KG1 (cell line): ENCODE measurements at places on chromosomes 12 and 14.
A peak's percentile ranks its signal among the peaks of the same experiment; 100 is the strongest.

DNA sequence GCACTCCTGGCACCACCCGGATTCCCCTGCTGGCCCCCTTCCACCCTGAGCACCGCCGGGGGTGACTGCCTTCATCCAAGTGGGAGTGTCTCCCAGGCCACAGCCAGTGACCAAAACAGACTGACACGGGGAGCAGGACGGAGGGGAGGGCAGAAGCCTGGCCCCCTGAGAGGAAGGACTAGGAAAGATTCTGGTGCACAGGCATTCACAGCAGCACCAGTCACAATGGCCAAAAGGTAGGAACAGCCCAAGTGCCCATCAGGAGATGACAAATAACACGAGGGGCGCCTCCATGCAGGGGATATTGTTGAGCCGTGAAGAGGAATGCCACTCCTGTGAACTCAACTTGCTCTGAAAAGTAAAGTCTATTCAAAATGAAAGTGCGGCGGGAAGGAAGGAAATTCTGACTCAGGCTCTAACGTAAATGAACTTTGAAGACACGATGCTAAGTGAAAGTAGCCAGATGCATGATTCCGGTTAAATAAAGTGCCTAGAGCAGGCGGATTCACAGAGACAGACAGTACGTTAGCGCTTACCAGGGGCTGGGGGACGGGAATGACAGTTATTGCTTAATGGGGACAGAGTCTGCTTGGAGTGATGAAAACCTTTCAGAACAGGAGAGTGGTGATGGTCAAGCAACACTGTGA, 146.1 kb upstream of the NCOR2 start:
- DNase-seq = peak; percentile 7

DNA sequence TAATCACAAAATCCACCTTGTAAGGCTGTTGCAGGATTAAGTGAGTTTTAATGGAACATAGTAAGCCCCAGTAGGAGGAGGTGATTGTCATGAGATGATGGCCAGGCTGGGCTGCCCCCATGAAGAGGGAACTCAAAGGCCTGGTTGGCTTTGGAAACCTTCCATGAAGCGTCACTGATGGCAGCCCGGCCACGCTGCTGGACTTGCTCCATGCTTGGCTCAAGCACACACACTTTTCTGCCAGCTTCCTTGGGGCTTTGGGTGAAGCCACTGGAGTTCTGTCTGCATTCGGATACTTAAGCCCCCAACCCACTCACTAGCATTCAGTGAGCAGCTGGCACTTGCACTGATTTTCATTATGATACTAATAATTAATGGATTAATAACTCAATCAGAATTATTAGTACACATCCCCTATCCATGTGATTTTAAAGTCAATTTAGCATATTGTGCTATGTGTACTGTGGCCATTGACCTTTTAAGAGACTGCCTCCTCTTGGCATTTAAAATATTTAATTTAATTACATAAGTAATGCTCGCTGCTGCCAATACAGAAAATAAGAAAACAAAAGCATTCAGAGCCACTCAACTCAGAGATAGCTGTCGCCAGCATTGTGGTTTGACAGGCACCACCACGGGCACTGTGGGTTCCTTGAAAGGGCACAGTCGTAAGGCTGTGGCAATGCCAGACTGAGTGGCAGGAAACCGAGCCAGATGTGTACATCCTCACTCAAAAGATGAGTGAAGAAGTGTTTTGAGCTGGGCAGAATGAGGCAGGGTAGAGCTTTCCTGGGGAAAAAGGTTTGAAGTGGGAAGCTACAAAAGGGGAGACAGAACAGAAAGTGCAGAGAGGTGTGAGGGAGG, 15.9 kb downstream of the KRT85 start:
- no peak for DNase-seq

DNA sequence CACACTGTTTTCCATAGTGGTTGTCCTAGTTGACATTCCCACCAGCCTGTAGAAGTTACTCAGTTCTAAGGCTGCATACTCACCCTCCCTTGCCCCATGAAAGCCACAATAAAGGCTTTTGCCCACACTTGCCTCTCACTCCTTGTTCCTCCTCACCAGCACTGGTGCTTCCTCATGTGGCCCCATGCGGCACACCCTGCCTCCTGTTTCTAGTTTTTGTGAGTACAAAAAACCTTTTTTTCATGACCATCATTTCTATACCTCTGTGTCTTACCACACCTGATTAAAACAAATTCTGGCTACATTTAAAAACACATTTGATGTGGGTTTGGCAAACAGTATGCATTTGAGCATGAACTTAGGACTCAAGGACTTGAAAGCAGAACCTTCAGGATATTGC, 40.7 kb upstream of the RIN3 start:
- no peak for DNase-seq

GRCh38 chr12:58906917-58907316, 13.4 kb downstream of the LRIG3 start:
- DNase-seq = no peak

- no peak for DNase-seq
Measured at GRCh38 chr12:32891526-32891925, 5.1 kb downstream of the PKP2 start.

- DNase-seq = no peak
Measured at GRCh38 chr12:26135571-26135970, 10.7 kb upstream of the BHLHE41 start.

DNA sequence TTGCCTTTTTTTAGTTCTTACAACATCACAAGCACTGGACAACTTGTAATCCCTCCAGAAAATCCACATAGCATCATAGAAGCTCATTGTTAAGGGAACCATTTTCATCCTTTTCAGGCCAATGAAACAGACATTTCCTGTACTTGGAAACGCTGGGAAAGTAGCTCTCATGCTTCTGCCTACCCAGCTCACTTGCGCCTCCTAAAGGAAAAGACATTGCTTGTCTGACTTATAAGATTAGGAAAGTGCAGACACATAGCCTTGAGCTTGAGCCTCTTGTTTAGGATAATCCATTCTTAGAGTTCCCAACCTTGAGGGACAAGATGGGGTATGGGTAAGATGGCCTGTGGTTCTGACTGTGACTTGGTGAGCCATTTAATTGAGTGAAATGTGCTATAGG, 589.5 kb downstream of the NOVA1 start:
- no peak for DNase-seq

DNA sequence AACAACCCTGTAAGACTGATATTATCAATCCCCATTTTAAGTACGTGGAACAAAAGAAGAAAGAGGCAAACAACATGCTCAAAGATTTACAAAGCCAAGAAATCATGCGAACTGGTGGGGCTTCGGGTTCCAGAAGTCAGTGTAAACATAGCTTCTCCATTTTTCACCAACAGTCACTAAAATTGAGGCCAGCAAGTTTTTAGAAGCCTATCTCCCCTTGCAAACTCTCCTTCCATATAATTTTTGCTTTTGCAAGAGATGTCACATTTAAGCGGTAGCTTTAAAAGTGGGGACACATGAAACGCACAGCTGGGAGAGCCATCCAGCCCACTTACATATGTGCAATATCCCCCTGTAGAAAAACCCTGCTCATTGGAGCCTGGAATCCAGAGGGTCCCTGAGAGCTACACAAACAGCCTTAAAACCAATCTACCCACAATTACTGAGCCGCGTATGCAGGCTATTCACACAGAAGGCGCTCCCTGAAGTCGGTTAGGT, 797 bp downstream of the SLC11A2 start:
- peak; percentile 34 for DNase-seq

DNA sequence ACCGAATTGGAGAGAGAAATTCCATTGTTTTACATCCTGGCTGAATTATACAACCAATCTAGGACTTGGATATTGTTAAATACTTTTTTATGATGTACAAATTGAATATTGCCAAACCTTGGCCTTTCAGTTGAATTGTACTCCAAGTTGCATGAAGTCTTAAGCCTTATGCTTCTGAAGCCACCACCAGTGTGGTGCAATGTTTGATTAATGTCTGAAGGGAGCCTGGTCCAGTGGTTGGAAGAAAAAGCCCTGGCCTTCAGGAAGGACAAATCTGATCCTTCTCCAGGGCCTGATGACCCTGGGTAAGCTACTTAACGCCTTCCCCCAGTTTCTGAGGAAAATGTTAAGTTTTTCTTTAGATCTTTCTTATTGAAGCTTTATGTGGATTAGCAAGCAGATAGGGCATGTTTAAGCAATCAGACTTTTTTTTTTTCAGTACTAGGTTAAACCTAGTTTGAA, 72.0 kb downstream of the PAPOLA start:
- DNase-seq = no peak

GRCh38 chr12:92582893-92583292, 119.9 kb upstream of the PLEKHG7 start:
- DNase-seq = no peak

GRCh38 chr12:38906482-38907200, 1.2 kb upstream of the CPNE8 start:
- peak; percentile 64 for DNase-seq

GRCh38 chr14:38038171-38038570, 169.5 kb upstream of the SSTR1 start:
- no peak for DNase-seq

- no peak for DNase-seq
Measured at GRCh38 chr14:31142455-31143087, 65.0 kb downstream of the HECTD1 start.

- DNase-seq = no peak
Measured at GRCh38 chr12:124685689-124686369, 118.4 kb upstream of the NCOR2 start.

DNA sequence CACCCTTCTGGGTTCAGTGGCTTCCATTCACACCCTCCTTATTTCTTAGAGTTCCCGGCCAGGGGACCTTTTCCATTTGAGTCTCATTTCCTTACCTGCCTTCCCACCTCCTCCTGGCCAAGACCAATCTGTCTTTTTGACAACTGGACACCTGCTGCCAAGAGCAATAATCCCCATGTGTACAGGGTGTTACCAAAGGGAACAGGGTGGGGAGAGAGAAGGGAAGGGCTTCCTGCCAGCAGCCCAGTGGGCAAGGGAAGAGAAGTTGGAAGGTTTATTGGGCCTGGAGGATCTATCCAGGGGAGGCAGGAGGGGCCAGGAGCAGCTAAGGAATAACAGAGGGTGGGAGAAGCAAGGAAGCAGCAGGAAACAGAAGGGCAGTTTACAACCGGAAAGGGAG, 346.2 kb downstream of the C12orf75 start:
- no peak for DNase-seq

- DNase-seq = no peak
Measured at GRCh38 chr14:58272588-58273372, 25.6 kb upstream of the ARID4A start.

- DNase-seq = no peak
Measured at GRCh38 chr14:32352631-32353030, 23.5 kb downstream of the AKAP6 start.
